NCI-H1436 (cell line): ENCODE measurements at places on chromosomes 16 and 17.

- DNase-seq, result peak; percentile 38
These were observed 601 bp upstream of the RFWD3 start for GRCh38 chr16:74667255-74667700.

- DNase-seq, result no peak
These were observed 33.4 kb upstream of the ZNF469 start for GRCh38 chr16:88349153-88349902.

- DNase-seq, result no peak
These were observed 50.4 kb upstream of the HAS3 start for GRCh38 chr16:69055008-69055407.

GRCh38 chr17:80633207-80633606, 88.6 kb downstream of the RPTOR start:
- no peak for DNase-seq

DNA sequence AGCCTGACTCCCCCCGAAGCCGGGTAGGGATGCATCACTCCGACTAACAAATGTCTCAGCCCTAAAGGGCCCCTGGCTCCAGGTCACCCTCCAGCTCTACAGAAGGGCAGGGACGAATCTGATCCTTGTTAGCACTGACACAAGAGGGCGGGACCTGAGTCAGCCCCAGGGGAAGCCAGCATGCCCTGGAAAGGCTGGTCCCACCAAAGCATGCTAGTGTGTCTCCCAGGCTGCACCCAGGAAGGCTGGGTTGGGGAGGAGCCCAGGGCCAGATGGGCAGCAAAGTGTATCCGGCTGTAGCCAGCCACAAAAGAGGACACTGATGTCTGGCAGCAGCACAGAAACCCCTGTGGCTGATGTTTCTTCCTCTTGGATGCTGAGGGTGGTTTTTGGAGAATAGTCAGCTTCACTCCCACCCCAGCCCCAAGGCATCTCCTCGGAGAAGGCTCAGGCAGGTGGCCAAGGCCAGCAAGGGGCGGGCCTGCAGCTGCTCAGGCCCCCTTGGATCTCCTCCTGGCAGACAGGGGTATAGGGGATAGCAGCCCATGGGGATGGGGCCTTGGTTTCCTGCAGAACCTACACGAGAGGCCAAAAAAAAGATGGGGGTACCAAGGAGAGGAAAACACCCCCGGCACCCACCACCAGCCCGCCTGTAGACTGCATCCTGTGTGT, 11.0 kb downstream of the NATD1 start:
- no peak for DNase-seq
